ENCODE measurements at places on chromosomes 16 and 17.
A peak's percentile ranks its signal among the peaks of the same experiment; 100 is the strongest.

DNA sequence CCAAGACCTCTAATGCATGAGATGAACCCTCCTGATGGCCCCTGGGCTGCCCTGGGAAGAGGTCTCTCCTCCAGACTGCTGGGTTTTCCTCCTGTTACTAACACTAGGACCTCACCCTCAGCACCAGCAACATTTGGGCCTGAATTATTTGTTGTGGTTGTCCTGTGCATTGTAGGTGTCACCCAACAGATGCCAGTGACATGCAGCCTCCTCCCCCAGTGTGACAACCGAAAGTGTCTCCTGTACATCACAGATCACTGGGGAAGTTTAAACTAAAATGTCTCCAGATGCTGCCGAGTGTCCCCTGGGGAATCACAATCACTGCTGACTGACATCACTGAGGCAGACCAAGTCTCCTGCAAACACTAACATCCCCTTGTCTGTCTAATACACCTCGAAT is 74.8 kb downstream of the SLC5A11 start:
- DNase-seq, result no peak

GRCh38 chr17:30021708-30022317 is 80.4 kb downstream of the EFCAB5 start:
- no peak for DNase-seq

GRCh38 chr16:87435372-87436224 is 43.5 kb downstream of the MAP1LC3B start:
- no peak for DNase-seq

DNA sequence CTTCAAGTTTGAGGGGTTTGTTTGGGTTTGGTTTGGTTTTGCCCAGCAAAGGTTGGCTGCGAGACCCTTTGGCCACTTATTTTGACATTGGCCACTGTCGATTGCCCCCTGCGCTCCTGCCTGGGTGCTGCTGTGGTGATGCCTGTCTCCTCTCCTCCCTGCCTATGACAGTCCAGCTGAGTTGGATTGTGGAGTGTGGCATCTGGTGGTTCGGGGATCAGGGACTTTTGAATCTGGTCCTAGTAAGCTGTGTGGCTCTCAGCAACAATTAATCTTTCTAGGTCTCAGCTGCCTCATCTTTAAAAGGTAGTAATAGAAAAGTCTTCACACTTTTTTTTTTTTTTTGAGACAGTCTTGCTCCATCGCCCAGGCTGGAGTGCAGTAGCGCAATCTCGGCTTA is 27.1 kb downstream of the CDK5RAP3 start:
- DNase-seq, result no peak

GRCh38 chr17:9768381-9768934 is 22.9 kb downstream of the DHRS7C start:
- DNase-seq, result no peak

GRCh38 chr17:15409721-15410250 is 57.6 kb downstream of the CDRT4 start:
- DNase-seq, result no peak

GRCh38 chr17:32349503-32349853 is 479 bp upstream of the ZNF207 start:
- no peak for DNase-seq

DNA sequence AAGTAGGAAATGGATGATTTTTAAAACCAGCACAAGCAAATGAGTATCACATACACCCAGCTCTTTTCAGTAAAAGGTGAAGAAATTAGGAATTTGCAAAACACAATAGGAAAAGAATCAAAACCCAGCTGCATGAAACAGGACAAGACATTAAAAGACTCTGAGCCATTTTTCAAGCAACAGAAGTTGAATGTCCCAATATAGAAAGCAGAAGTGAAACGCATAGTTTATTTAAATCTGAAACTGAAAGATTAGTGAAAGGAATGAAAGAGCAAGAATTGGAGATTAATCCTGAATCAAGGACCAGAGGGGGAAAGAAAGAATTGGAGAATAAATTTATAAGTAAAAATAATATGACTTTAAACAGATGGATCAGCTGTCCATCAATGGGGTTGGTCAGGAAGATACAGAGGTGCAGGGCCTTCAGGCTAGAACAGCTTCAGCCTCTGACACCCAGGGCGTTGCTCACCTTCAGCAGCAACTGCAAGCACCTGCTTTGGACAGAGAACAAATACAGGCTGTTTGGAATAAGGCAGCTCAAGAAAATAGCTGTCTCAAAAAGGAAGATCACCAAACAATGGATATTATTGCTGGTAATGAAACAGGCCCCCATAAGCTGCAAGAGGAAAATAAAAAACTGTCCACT is 3.9 kb upstream of the ARHGAP17 start:
- DNase-seq, result no peak

DNA sequence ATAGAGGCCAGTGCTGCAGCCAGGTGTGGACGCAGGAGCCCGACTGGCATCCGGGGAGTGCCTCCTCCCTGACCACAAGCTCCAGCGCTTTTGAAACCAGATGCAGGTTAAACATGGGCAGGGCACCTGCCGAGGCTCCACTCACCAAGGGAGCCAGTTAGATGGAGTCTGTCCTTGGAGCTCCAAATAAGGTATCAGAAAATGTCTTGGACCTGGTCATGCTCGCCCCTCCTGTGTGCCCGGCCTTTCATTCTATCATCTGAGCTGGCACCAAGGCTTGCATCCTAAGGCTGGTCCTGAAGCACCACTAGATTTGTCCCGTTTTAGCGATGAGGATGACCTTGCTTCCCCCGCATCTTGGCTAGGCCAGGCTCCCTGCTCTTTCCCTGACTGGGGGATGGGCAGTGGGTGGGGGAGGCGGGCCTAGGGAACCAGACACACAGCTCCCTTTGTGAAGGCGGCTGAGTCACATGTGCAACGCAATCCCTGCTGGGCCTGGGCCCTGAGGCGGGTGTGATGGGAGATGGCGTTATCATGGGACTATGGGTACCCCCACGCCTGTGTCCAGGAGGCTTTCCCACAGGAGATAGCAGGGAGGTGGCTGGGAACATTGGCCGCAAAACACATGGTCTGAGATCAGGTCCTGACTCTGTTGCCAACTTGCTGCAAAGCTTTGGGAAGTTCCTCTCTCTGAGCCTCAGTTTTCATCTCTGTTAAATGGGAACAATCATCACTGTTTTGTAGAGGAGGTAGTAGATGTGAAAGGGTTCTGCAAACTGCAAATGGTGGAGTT is 5.0 kb upstream of the ADGRG1 start:
- no peak for DNase-seq

GRCh38 chr16:85395207-85395912 is 217.8 kb upstream of the GSE1 start:
- no peak for DNase-seq

DNA sequence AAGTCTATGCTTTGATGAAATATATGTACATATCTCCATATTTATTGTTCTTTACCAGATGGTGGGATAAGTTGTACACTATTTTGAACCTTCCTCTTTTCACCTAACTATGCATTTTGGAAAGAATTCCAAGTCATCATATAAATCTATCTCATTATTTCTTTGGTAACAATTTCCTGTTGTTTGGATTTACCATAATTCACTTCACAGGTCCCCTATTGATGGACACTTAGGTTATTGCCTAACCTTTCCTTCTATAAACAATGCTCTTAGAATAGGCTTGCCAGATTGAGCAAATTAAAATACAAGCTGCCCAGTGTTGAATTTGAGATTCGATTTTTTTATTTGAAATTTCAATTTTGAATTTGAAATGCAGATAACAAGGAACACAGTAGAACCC is 28.9 kb upstream of the DHX8 start:
- DNase-seq, result no peak

- no peak for DNase-seq
These were observed 231.3 kb downstream of the HAPSTR1 start for GRCh38 chr16:9322769-9323168.

DNA sequence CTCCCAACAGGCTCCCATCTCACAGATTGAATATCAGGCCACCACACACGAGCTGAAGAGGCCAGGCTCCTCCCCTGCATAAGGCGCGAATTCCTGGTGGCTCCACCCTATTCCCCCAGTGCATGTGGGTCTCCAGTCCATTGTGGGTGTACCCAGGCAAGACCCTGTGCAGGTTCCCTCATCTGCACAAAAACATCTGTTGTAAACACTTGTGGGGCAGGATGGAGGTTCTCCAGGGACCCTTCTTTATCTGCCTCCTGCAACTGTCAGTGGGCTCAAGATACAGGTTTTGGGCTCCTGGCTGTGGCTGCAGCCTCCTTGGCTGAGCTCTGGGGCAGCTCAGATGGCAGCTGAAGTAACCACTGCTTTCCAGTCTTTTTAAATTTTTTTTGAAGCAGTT is 17.6 kb upstream of the LGALS9 start:
- no peak for DNase-seq

- DNase-seq, result no peak
These were observed 94.8 kb downstream of the TNFRSF13B start for GRCh38 chr17:16877099-16877498.

- no peak for DNase-seq
These were observed 90.7 kb upstream of the CLEC18B start for GRCh38 chr16:74511961-74512360.

GRCh38 chr17:12928736-12929135 is 89.1 kb downstream of the ELAC2 start:
- DNase-seq, result no peak

DNA sequence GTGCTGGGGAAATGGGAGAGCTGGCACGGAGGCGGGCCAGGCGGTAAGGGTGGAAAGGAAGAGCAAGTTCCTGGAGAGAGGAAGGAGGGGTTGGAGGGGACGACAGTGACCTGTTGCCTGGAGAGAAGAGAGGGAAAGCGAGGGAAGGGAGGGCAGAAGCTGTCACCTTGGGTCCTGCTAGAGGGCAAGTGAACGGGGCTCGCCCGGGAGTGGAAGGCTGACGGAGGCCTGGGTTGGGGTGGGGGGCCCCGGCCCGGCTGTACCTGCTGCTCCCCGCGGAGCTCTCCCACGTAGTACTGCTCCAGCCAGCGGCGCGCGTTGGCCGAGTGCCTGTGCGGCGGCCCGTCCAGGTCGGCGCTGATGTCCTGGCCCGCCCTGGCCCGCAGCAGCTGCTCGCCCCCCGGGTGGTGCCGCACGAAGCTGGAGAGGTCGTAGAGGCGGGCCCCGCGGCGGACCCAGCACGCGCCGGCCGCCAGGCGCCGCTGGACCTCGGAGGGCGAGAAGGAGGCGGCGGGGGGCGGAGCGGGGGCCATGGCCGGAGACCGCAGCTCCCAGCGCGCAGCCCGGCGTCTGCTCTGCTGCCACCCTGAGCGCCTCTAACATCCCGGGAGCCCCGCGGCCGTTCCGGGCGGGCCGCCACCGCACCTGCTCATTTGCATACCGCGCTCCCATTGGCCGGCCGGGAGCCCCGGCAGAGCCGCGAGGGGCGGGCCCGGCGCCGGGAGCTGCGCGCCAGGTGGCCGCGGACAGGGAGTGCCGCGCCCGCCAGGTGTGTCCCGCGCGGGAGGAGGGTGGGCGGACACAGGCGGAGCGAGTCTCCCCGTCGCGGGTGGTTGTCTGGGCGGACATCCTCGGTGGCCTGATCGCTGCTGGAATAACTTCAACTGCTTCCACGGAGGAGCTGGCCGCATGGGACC is at the start of gene FA2H:
FA2H (minus strand) TSS at position 598 of the 917 bp plus-strand sequence; CDS start at position 533, 65 bp downstream.
- DNase-seq, result peak; percentile 56

- no peak for DNase-seq
These were observed 113.0 kb downstream of the GOSR1 start for GRCh38 chr17:30590081-30590733.

DNA sequence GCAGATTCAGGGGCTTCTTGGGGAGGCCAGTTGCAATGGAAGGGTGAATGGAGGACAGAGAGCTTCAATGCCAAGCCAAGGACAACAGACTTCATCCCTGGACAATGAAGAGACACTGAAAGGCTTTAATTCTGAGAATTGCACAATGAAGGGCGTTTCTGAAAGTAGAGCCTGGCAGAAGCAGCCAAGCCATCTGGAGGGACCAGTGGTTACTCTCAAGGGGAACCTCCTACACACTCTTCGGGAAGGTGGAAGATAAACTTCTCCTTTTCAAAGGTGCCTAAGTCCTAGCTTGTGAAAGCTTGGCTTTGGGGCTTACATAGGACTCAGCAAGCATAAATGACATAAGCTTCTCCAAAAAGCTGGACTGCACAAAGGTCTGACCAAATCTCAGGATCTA is 6.2 kb upstream of the CES1 start:
- DNase-seq, result no peak

DNA sequence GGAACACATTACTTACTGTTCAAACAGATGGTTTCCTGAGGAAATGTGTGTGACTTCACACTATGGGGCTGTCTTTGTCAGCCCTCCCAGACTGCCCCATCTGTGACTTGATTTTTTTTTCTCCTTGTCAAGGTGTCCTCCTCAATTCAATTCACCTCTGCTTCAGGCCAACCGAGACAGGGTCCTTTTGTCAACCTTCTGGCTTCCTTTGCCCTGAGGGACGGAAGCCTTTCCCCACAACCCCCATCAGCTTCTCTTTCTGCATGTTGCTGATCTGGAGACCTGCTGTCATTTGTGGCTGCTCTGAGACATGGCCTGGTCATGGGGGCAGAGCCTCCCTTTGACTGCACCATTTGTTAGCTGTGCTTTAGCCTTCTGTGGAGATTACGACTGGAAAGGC is 21.3 kb upstream of the RGS9 start:
- DNase-seq, result no peak

GRCh38 chr17:5200360-5200759 is 8.7 kb upstream of the ZNF594 start:
- DNase-seq, result no peak

DNA sequence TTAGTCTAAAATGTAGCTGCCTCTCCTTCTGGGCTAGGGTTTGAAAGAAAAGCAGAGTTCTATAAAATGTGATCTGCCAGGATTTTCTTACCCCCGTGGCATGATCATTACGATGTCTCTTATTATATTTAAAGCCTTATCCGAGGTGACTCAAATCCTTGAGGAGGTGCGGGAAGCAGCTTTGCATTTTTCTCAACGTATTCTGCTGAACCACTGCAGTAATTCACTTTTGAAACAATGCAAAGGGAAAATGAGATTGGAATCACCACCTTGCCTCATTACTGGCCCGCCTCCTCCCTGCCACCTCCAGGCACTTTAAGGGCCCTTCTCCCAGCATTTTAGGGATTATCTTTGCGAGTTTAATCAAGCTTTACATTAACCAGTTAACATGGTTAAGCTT is 9.7 kb upstream of the NOG start:
- DNase-seq, result no peak

- DNase-seq, result no peak
These were observed 44.4 kb downstream of the AKAP10 start for GRCh38 chr17:19933221-19933620.

GRCh38 chr16:83814659-83814985 is 6.8 kb downstream of the HSBP1 start:
- DNase-seq, result no peak
